Fibroblast of skin of left biceps (primary cell): ENCODE measurements at places on chromosomes 2 and 18.

- DNase-seq, result no peak
Observed at GRCh38 chr2:15946983-15947382, 6.6 kb downstream of the MYCN start.

DNA sequence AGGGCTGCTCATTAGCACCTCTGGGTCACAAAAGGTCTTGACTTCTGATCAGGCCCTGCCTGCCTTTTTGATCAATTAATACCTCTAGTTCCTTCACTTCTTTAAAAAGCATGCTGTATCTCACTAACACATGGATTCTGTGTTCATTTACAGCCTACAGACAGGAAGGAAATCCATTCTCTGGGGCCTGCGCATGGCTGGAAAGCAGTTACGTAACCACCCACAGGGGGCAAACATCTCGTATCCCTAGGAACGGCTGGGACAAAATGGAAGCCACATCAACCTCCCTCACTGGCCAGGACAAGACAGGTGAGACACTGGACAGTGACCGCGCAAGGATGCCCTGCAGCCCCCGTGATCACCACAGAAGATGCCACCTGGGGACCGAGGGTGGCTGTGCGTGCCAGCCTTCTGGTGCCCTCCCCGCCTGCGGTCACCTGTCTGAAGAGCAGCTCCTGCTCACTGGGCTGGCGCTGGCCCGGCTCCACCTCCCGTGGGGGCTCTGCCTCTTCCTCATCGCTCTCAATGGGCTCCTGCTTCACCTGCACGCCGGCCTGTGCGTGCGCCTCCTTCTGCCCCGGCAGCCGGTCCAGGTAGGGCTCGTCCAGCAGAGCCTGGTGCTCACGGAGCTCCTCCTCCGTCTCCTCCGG lies 266.9 kb downstream of the TWIST2 start:
- DNase-seq, result no peak

- DNase-seq, result no peak
Observed at GRCh38 chr2:227462462-227462951, 9.4 kb upstream of the AGFG1 start.

GRCh38 chr18:13259701-13260100 lies 41.1 kb downstream of the LDLRAD4 start:
- DNase-seq, result no peak

- no peak for DNase-seq
Observed at GRCh38 chr2:190215620-190216019, 104.0 kb downstream of the HIBCH start.

- no peak for DNase-seq
Observed at GRCh38 chr18:44652722-44653121, 28.0 kb upstream of the SETBP1 start.
